Heart left ventricle (tissue), 16 donors: ENCODE measurements at places on chromosomes 7 and 10. TPM values are rescaled to one million over a fixed set of nuclear protein-coding genes. Genes with fewer than 3 reads are reported as not detected.

DNA sequence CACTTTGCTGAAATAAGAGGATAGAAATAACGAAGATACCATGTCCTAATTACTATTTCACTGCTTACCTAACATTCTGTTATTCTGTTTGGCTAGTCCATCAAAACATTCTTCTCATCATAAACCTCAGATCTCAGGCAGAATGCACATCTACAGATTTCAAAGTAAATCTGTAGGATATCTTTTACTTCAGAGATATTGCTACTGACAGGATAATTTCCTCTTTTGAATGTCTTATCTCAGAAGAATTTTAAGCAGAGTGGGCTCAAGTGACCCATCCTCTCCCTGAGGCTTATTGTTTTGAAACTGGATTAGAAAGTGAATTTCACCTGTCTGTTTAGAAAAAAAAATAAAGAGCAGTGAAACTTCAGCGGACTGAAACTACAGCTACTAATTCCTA, 83.6 kb downstream of the SEMA3C start:
- DNase-seq = no peak

DNA sequence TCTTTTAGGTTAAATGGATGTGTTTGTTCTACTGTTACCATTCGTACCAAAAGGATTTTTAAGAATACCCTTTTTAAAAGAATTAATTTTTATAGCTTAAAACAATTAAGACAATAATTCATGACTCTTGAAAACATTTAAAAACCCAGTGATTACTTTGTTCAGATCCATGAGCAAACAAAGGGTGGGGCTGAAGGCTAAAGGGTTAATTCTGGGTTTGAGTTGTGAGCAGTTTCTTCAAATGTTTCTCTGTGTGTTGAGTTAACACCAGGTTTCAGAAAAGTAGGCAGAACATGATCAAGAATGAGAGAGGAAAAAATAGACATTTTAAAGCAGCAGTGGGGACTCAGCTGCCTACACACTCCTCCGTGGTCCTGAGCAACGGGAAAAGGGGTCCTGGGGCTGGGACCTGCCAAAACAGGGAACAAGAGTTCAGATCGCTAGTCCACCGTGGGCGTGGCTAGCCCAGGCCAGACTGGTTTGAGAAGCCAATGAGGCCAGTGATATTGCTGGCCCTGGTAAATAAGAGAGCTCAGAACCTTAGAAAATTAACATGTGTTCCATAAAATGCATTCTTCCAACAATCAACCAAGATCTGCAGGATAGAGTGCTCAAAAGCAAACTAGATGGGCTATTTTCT, 14.9 kb upstream of the EZH2 start:
- DNase-seq = no peak

DNA sequence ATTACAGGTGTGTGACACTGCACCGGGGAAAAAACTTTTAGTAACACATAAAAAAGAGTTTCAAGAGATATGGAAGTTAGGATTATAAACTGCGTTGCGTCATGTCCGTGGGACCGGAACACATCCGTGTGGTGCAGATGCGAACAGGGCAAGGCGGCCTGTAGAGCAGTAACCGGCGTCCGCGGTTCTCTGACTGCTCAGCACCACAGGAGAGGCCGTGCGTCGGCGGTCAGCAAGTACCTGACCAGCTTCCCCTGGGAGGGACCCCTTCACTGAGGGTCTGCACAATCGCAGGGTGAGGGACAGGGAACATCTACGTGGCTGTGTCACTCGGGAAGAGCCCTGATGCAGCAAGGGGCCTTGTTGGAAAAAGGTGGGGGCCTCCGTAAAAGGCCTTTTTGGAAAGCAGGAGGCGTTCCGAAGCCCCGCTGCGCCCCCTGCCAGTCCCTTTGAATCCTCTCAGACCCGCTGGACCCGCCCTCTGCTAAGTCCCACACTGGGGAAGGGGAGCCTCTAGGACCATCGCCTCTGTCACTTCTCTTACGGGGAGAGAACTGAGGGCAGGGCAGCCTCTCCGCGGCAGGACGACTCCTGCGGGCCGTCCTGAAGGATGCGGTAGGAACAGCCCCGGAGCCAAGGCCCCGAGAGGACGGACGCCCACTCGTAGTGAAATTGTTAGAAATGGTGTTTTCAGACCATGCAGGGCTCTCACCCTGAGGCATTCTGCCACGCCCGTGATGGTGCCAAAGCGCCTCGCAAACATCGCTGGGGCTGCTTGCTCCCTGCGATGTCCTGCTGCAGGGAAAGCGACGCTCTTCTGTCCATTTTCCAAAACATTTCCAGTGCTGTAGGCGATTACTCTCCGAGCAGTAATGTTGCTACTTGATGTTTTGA, 771.6 kb upstream of the COBL start:
- DNase-seq = no peak

GRCh38 chr7:107505997-107506673, 36.3 kb downstream of the GPR22 start:
- DNase-seq = no peak

DNA sequence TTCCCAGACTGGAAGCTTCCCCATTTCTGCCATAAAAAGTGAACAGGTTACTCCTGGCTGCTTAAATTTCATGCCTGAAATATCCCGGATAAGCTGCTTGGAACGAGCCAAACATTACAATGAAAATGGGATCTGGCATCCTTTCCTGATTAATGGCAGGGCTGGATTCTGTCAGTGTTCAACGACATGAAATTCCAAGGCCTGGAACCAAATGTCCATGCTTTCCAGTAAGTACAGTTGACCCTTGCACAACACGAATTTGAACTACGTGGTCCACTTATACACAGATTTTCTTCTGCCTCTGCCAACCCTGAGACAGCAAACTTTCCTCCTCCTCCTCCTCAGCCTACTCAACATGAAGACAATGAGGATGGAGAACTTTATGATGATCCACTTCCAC, 65.4 kb downstream of the SGMS1 start:
- no peak for DNase-seq

DNA sequence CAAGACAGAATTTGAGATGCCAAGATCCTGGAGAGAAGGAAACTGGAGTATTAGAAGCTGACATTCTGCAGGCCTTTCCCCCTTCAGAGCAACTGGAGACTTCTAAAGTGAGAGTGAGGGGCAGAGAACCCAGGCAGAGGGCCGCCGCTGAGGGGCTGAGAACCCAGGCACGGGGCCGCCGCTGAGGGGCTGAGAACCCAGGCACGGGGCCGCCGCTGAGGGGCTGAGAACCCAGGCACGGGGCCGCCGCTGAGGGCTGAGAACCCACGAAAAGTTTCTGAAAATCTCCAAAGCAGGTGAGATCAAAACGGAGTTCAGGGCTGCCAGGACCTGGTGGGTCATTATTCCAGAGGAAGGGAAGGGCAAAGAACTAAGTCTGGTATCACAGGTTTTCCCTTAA, 126.2 kb downstream of the DLG5 start:
- DNase-seq = no peak

- DNase-seq = peak; percentile 70
Measured at GRCh38 chr10:133357285-133358161, at the start of gene FUOM. Gene FUOM, minus strand, starts transcription at chr10:133358019. Its CDS starts 12 bp downstream, at chr10:133358007.

GRCh38 chr7:155204744-155205367, 92.8 kb upstream of the INSIG1 start:
- no peak for DNase-seq

DNA sequence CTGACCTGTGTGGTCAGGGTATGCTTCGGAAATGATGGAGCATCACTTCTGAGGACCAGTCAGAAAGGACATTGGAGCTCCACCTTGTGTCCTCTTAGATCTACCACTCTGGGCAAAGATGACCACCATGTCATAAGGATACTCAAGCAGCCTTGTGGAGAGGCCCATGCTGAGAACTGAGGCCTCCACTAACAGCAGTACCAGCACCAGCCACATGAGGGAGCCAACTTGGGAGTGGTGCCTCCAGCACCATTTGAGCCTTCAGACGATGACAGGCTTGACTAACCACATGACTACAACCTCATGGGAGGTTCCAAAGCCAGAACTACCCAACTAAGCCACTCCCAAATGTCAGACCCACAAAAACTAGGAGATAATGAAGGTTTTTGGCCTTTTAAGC, 116.0 kb downstream of the NPTX2 start:
- DNase-seq = no peak

GRCh38 chr10:124534826-124535601, 73.4 kb downstream of the LHPP start:
- no peak for DNase-seq

- no peak for DNase-seq
Measured at GRCh38 chr10:5466451-5467206, 32.7 kb downstream of the CALML5 start.

CPED1 gene
- 9.7 TPM for polyA plus RNA-seq

RASSF4 gene
- polyA plus RNA-seq = 48.3 TPM

C10orf62 gene
- 1.8 TPM for polyA plus RNA-seq

HOXA6 gene
- polyA plus RNA-seq = not detected

CFAP70 gene
- 1.4 TPM for polyA plus RNA-seq
